ENCODE measurements at places on chromosomes 7 and 10.
A peak's percentile ranks its signal among the peaks of the same experiment; 100 is the strongest.

- no peak for DNase-seq
Measured at GRCh38 chr7:157955348-157955999, 618.7 kb downstream of the DNAJB6 start.

DNA sequence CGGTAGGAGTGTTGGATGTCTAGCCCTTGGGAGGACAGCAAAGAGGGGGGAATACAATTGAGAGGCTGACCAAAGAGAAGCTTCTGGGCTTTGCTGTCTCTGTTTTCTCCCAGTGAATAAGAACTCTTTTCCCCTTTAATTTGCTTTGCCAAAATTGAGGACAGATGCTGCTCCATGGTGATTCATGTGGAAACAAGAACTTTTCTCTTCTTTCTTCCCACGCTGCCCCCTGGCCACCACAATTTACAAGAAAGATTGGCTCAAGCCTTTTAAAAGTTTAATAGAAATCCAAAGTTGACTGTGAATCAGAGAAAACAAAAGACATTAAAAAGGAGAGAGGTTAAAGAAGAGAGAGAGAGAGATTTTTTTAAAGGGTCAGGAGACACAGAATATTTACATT lies 49.0 kb downstream of the PRR15 start:
- DNase-seq = no peak

DNA sequence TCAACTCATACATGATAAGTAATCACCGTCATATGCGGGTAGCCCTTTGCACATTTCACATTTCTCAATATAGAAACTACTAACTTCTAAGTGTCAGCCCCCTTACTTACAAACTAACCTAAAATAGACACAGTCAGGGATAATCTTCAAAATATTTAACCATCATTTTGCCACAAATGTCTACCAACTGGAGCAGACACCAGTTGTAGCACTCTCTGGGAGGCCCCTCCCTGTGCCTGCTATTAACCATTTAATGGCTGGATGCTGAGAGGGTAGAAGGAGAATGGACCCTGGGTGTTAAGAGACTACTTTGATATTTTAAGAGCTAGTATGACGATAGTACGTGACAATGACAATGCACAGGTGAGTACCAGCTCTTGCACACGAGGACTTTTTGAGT lies 116.4 kb downstream of the SORBS1 start:
- DNase-seq = no peak

- DNase-seq = peak; percentile 49
Measured at GRCh38 chr10:118720685-118721538, 33.9 kb downstream of the CACUL1 start.

- DNase-seq = no peak
Measured at GRCh38 chr10:125551247-125551646, 131.7 kb downstream of the TEX36 start.

DNA sequence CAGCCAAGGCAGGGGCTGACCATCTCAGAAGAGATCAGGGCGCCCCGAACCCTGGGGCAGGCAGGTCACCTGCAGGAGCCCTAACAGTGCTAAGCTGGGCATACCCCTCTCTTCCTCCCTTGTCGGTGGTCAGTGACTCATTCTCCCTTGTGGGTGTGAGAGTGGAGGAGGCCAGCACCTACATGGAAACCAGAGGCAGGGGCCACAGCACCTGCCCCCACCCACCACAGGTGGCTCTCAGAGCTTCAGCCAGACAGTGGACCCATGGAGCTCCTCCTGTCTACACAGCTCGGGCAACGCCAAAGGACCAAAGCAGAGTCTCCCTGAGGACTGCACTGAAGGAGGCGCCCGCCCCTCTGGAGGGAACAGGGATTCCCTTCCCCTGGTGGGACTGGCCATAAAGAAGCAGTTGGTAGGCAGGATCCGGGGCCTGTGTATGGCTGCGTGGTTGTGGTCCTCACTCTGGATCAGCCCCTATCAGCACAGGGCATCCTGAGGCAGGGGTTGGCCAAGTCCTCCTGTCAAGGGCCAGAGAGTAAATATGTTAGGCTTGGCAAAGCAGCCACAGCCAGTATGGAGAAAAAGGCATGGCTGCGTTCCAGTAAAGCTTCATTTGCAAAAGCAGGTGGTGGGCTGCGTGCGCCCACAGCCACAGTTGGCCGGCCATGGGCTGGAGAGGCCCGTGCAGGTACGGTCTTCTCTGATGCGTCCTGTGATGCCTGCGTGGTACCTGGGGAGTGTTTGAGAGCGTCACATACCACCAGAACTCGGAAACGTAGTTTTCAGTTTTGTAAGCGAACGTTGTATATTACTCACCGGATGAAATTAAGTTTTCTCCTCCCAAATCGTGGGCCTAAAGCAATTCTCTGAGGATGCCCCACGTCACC lies 198.2 kb downstream of the EBF3 start:
- no peak for DNase-seq

DNA sequence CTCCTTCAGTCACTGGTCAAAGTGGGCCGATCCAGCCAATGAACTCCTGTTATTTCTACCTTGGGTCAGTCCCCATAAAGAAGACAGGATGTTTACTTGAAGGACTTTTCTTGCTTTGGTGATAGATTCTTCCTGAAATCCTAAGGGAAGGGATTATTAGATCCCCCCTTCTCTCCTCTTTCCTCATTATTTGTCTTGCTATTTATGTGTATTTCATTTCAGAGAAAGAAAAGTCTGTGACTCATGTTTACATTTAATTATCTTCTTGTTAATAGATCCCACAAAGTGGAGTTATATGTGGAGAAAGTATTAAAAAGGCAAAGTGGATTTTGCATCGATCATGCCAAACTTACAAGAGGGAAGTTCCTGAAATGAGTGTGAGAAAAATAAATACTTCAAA lies 341.5 kb downstream of the PHTF2 start:
- DNase-seq = no peak

DNA sequence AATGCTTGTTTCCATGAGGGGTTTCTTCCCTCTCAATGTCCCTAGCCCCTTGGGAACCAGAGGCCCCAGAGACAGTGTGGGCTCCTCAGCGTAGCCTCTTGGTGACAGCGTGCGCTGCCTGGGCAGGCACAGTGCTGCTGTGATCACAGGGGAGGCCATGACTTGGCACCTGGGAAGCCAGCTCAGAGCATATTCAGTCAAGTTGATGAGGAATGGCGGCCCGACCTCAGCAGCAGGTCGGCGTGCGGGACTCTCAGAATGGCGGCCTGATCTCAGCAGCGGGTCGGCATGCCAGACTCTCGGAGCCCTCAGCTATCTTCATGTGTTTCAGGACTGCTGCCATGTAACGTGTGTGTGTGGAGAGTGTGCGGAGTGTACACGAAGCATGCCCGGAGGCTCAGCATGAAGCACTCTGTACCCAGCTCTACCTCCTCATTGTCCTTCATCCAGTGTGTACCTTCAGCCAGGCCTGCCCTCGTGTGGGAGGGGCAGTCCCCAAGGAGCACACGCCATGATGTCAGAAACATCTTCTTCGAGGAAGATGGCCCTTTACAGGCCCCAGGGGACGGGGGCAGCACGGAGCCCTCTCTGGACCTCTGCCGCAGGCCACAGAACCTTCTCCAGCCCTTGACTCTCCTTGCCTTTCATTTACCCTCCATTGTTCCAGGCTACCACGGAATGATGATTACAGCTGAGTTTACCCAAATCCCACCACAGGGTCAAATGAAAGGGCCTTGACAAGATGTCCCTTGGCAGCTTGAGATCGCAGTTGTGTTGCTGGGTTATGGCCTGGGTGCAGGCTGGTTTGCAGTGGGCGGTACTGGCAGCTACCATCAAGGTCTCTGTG lies 130.4 kb downstream of the SMURF1 start:
- DNase-seq = no peak

DNA sequence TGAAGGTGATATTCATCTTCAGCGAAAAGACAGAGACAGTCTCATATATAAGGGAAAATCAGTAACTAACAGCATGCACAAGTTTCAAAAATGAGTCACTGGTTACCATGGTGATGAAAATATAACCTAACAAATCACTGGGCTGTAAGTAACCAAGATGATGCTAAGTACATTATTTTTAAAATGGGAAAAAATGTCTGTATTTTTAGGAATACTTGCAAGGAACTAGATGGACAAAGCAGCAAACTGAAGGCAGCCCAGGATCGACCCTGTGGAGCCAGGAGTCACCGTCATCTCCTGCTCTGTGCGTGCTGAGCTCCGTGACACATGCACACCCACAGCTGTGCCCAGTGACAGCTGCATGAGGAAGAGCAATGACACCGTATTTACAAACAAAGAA lies 137.3 kb downstream of the ELMO1 start:
- DNase-seq = no peak

- DNase-seq = no peak
Measured at GRCh38 chr10:11234857-11235531, 217.3 kb downstream of the CELF2 start.

DNA sequence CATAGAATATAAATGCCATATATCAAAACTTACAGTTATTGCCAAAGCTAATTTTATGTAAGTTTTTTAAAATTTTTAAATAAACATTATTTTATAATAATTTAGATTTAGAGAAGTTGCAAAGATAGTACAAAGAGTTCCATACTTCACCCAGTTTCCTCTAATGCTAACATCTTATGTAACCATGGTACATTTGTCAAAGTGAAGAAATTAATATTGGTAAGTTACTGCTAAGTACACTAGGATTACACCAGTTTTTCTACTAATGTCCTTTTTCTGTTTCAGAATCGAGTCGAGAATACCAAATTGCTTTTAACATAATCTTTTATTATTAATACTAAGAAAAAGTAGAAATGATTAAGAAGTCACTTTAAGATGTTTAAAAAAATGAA lies 29.2 kb downstream of the CSGALNACT2 start:
- no peak for DNase-seq

GRCh38 chr10:33252794-33253203 lies 81.7 kb downstream of the NRP1 start:
- no peak for DNase-seq

DNA sequence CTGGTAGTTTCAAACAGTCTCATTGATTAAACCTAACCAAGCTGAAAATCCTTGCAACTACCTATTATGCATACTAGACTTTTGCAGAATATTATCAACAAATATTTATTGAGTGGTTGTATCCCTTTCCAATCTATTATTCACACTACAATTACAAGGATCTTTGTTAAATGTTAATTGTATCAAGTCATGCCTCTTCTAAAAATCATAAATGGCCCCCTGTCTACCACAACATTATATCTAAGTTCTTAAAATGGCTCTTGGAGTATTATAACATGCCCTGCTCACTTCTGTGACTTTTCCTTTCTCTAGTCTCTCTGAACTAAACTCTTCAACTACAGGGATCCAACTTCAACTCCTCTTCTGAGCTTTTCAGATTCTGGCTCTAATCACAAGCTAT lies 219.3 kb downstream of the IMMP2L start:
- no peak for DNase-seq

GRCh38 chr10:30788307-30788706 lies 158.8 kb upstream of the LYZL2 start:
- DNase-seq = no peak

GRCh38 chr7:147611431-147611830 lies 979.1 kb upstream of the C7orf33 start:
- DNase-seq = no peak

DNA sequence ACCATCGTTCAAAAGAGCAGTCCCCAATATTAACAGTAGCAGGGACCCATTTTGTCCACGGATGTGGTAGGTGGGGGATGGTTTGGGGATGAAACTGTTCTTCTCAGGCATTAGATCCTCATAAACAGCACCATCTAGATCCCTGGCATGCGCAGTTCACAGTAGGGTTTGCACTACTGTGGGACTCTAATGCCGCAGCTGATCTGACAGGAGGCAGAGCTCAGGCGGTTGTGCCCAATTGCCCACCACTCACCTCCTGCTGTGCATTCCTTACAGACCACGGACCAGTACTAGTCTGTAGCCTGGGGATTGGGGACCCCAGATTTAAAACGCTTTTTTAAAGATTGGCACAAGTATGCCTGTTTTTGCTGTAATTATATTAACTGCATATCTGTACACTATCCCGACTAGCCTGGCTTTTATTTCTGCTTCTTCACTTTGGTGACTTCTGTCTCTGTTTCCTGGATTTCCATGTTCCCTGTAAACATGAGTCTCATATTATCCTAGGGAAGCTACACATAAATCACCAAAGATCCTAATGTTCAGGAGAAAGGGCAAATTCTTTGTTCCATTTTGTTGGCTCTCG lies 163.3 kb upstream of the AKR1E2 start:
- peak; percentile 67 for DNase-seq

DNA sequence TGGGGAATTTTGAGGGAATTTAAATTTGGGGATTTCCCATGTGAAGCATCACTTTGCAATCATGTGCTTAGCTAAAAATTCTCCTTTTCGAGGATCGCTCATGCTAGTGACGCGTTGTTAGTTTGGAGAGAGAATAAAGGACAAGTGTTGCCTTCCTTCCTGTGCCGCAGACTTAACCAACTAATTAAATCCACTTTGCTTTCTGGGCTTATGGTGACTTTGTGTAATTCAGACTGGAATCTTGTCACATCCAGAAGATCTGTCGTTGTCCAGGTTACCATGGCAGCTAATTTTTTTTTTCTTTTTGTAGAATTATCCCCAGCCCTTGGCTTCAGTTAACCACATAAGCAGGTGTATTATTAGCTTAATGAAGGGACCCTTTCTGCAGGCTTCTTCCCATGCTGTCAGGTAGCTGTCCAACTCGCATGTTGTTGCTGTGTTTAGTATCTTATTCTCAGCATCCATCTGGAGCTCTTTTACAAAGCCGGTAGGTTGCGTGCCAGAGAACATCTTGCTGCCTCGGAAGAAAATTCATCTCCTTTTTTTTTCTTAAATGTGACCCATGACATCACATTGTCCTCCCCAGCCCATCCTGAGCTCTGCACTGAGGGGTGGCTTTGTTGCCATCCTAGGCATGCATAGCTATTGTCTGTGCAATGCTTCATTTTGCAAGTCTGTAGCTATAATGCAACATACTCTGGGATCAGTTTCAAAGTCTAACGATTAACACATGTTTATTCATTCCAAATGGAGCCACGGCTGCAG lies 47.2 kb upstream of the NRP1 start:
- DNase-seq = no peak

DNA sequence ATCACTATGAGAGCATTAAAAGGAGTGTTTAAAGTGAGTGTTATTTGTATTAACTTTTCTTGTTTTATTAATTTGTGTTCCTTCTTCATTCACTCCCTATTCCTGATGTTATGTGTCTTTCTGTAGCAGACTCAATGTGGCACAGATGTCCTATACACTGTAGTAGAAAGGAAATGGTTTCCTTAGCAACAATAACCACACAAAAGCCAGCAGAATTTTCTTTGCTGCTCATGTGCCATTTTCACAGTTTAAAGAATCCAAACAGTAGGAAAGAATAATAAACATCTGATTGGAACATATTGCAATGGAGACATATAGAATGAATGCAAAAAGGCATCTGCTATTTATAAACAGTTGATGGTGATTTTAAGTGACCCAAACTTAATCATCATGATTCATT lies 763.6 kb downstream of the PHTF2 start:
- DNase-seq = no peak

GRCh38 chr7:122791959-122792545 lies 89.3 kb upstream of the RNF148 start:
- no peak for DNase-seq

DNA sequence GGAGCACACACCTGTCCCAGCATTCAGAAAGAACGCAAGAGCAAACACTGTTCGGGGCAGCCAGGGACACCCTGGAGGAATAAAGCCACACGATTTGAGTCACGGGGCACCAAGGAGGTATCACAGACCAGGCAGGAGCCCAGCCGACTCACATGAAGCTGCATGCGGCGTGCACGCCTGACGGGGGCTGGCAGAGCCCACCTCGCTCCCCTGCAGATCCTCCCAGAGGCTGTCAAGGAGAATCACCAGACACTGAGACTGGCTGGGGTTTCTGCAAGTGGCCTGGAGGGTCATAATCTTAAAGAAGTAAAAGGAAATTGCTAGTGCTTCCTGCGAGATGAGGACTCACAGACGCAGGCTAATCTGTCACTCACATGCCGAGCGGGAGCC lies 61.6 kb downstream of the TCERG1L start:
- DNase-seq = no peak

GRCh38 chr7:41582116-41582515 lies 120.8 kb downstream of the INHBA start:
- DNase-seq = no peak

All from Calu3 (cell line).